ENCODE measurements at places on chromosomes 7 and 10. TPM values are rescaled to one million over a fixed set of nuclear protein-coding genes. Genes with fewer than 3 reads are reported as not detected.

Gene RASSF4
- total RNA-seq: 4.5 TPM

Gene NAT16
- total RNA-seq: not detected

Gene CALHM1
- not detected for total RNA-seq

Gene FOXP2
- total RNA-seq: 0.65 TPM

Gene PPP1R3A
- not detected for total RNA-seq

Gene FANK1
- 1.6 TPM for total RNA-seq

Gene POLR3A
- total RNA-seq: 16.6 TPM

Gene DENND2A
- 0.30 TPM for total RNA-seq

Gene NME8
- not detected for total RNA-seq

Gene PLXNA4
- 0.15 TPM for total RNA-seq

Gene LIPM
- total RNA-seq: not detected

Gene TBXAS1
- total RNA-seq: 17.6 TPM

Gene CD36
- total RNA-seq: 0.15 TPM

Gene DDC
- total RNA-seq: not detected

Gene MBL2
- not detected for total RNA-seq

Gene HOXA11
- 10.3 TPM for total RNA-seq

Gene VSTM2A
- not detected for total RNA-seq

Gene TRIM73
- 0.32 TPM for total RNA-seq

Gene TMEM178B
- not detected for total RNA-seq

Gene IFIT1
- 164 TPM for total RNA-seq

Gene PRTFDC1
- total RNA-seq: 19.9 TPM

Gene TAS2R40
- total RNA-seq: not detected

Gene ACHE
- total RNA-seq: 0.15 TPM

Gene CPVL
- not detected for total RNA-seq

Gene TRIM74
- total RNA-seq: 0.32 TPM

Gene GIMAP6
- 115 TPM for total RNA-seq

Gene CLRN3
- not detected for total RNA-seq

Gene IFIT1B
- not detected for total RNA-seq

Gene FAM131B
- 1.4 TPM for total RNA-seq

Gene CCDC136
- total RNA-seq: 1.6 TPM

Gene DNAH11
- total RNA-seq: 3.0 TPM

Gene MGAM2
- total RNA-seq: not detected

Gene LIPK
- total RNA-seq: not detected

Gene ZSCAN25
- total RNA-seq: 9.4 TPM

Gene ASB10
- total RNA-seq: not detected

Gene PPP1R3C
- 1.9 TPM for total RNA-seq

Gene FAM25A
- total RNA-seq: not detected

Gene PTEN
- total RNA-seq: 84.5 TPM

Gene HOXA13
- 0.65 TPM for total RNA-seq

Gene COL26A1
- total RNA-seq: not detected

Gene VIPR2
- total RNA-seq: not detected

Measured in epithelial cell of umbilical artery (primary cell).